ENCODE measurements at places on chromosomes 4 and X.
A peak's percentile ranks its signal among the peaks of the same experiment; 100 is the strongest.

- no peak for DNase-seq
Measured at GRCh38 chr4:88892646-88893045, 164.3 kb downstream of the FAM13A start.

GRCh38 chr4:169821402-169821801, 63.7 kb upstream of the HPF1 start:
- DNase-seq: no peak

DNA sequence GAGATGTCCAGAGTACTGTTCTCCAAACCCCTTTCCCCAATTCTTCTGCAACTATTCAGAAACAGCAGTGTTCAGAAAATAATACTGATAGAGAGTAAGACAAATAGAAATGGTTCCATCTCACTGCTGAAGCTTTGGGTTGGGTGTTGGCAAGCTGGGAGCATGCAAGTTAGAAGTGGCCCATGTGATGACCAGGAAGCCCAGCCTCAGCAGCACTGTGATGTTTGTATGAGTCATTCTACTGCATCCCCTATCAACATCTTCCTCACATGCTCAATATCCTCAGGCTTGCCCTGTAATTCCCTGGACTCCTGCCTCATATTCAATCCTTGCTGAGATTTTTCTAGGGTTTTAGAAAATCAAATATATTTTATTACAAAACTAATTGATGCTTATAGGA, 96.5 kb downstream of the CHRDL1 start:
- DNase-seq: no peak

- no peak for DNase-seq
Measured at GRCh38 chr4:6953751-6954380, 44.2 kb downstream of the TBC1D14 start.

DNA sequence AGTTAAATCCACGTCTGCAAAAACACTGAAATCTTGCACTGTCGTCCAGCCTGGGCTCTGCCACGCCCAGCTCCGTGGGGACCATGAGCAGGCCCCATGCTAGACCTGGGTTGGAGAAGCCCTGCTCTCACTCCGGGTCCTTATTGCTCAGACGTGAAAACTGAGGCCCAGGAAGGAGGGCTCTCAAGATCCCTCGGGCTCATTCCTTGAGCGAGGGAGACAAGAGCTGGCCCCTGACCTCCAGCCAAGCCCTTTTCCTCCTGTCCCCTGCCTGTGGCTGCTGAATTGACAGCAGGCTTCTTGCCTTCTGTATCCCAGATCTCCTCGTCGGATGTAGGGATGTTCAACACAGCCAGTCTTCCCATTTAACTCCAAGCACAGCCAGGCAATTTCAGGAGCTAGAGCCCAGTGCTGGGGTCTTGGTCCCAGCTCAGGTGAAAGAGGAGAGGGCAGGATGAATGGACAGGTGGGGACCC, 109.5 kb downstream of the CPZ start:
- no peak for DNase-seq

DNA sequence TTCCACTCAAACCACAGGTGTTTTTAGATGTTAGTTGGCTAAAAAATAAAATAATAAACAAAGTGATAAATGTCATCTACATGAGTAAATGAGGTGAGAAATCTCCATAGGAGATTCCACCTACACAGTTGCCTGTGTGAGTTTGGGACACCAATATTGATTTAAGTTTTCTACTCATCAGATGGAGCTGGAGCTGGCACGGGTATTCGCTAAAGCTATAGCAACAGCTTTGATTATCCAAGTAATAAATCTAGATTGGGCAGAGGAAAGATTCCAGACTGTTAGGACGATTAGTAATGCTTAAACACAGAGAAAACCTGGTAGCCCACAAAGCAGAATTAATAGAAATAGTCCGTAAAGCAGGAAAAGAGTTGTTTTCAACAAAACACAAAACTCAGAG, 313.9 kb downstream of the PABPC4L start:
- DNase-seq: no peak

DNA sequence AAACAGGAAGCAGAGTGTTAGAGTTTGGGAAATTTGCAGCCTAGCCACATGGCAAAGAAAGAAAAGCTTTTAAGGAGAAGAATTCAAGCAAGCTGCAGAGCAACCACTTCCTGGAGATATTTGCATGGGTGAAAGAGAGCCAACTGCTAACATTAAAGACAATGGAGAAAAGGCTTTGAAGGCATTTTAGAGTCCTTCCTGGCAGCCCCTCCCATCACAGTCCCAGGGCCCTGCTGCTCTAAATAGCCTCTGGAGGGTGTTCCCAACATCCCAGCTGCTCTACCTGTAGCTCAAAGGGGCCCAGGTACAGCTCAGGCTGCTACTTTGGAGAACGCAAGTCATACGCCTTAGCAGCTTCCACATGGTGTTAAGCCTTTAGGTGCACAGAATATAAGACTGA, 235.9 kb upstream of the FMR1 start:
- DNase-seq: no peak

DNA sequence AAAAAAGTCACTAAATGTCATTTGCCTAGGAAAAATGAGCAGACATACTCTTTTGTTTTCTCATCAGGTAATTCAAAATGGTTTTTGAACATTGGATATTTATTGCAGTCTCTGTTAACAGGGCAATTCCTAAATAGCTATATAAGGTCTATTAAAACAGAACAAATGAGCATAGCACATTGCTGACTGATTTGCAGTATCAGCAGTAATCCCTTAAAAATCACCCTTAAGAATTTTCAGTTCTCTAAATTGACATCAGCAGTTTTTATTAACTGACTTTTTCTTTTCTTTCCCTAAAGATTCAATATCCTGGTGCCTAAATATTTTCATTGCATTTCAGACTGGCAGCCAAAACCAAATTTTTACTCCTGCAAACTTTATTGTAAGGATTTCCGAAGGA, 270.2 kb downstream of the FSTL5 start:
- DNase-seq: no peak

GRCh38 chr4:24937917-24938281, 25.1 kb upstream of the CCDC149 start:
- DNase-seq: no peak

DNA sequence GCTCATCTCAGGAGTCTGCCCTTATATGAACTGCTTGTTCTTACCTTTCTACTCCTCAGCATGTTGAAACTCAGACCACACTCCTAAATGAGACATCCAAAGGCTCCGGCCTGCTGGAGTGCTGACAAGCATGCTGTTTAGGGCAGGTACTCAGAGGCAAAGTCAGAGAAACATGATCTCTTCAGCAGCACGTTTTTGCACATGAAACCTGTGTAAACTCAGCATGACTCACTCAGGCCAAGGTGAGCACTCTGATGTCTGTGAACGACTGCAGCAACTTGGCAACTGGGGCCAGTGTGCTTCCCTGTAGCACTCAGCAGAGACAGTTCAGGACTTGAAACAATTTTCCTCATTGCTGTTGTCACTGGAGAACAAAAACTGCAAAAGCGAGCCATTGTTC, 109.6 kb downstream of the PACRGL start:
- DNase-seq: no peak

DNA sequence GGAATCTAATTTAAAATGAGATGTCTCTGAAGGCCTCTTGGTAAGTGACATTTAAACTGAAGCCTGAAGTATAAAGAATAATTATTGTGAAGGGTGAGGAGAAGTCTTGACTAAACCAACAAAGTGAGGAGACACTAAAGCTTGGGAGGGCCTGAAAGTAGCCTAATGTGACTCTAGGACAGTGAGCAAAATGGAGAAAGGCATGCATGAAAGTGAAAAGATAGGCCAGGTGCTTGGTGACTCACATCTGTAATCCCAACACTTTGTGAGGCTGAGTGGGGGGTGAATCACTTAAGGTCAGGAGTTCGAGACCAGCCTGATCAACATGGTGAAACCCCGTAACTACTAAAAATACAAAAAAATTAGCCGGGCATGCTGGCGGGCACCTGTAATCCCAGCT, 46.9 kb upstream of the SMARCAD1 start:
- peak; percentile 18 for DNase-seq

DNA sequence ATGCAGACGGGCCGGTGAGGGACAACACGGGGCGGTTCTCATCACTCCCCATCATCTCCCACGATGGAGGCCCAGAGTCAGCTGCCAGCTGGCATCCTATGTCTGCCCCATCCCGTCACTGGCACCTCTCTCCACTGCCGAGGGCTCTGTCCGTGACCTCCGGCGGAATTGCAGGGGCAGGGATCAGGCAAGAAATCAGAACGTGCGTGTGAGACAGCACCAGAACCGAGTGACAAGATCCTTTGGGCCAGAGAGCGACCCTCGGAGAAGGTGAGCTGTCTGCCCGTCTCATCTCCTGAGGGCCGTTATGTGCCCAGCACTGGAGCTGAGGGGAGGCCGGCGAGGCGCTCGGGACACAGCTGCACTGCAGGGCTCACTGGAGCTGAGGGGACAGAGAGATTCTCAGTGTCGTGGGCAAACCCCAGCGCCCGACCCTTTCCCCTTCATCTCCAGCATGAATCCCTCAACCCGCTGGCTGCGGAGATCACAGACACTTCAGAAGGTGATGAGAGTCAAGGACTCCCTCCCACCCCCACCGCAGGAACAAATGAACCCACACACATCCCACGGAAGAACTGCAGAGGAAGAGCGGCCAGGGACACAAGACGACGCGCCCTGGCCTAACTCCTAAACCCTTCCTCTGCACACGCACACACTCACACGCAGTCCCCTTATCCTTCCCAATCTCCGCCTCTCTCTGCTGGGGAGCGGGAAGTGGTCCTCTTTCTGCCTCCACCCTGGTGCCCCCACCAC, 128.7 kb downstream of the AFAP1 start:
- DNase-seq: no peak

DNA sequence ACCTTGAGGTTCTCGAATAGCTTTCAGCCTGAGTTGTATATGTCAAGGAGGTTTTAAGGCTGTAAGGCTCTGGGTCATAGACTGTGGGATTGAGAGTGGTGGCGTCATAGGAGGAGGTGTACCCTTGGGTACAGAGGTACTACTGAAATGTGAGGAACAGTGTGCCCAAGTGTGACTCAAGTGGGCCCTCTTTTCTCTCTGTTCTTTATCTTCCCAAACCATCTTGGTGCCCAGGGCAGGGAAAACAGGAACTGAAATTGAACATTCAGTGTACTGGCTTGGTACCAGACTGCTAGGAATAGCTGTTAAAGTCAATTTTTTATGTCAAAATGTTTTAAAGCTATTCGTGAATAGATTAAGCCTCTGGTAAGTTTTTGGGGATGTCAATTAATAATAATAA, 136.2 kb upstream of the RPS6KA3 start:
- DNase-seq: no peak

- no peak for DNase-seq
Measured at GRCh38 chrX:68682790-68683189, 35.3 kb downstream of the STARD8 start.

DNA sequence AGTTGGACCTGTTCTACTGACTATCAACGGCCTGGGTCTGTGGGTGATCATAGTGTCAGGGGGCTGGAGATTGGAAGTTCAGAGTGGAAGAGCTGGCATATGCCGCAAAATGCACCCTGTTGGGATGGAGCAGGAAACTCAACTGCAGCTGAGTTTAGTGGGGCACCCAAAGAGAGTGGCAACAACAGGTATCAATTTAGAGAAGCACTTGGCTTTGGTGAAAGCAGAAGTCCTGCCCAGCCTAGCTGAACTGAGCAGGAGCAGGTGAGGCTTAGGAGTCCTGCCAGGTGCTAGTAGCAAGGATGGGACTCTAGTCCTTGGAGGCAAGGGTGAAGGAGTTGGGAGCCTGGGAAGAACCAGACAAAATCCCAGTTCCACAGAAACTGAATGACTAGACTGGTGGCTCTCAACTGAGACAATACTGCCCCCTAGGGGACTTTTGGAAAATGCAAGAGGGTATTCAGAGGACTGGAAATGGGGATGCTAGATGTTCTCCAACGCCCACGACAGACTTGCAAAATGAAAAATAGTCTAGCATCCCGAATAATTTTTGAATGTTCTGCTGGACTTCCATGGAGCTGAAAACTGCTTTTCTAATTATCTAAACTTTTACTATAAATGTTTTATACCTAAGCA, 49.4 kb downstream of the RTL9 start:
- DNase-seq: peak; percentile 42

- no peak for DNase-seq
Measured at GRCh38 chr4:31007858-31008257, 287.7 kb downstream of the PCDH7 start.

DNA sequence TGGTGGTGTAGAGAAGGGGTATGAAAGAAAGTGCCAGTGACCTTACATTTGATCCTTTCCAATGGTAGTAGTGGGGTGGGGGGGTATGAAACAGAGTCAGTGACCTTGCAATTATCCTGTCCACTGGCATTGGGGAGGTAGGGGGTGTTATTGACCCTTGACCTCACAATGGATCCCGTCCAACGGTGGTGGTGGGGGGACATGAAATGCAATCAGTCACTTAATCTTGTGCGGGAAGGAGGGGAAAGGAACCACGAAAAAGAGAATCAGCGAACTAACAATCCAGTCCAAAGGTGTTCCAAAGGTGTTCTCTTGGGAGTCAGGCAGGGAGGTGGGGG, 619 bp upstream of the PDK3 start:
- DNase-seq: no peak

DNA sequence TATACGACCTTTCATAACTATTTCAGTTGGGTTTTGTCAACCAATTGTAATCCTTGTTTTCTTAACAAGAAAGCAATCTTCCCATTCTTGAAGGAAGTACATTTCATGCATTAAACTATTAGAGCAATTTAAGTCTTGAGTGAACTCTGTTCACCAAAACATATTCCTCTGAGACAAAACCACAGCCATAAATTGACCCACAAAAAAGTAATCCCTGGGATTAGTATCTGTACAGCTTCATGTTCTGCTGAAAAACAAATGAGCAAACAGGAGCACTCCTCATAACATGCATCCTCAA, 207.0 kb upstream of the PDE5A start:
- no peak for DNase-seq

- no peak for DNase-seq
Measured at GRCh38 chr4:14853176-14853943, 148.9 kb upstream of the CPEB2 start.

- DNase-seq: no peak
Measured at GRCh38 chr4:119210775-119211174, 1.7 kb upstream of the USP53 start.

DNA sequence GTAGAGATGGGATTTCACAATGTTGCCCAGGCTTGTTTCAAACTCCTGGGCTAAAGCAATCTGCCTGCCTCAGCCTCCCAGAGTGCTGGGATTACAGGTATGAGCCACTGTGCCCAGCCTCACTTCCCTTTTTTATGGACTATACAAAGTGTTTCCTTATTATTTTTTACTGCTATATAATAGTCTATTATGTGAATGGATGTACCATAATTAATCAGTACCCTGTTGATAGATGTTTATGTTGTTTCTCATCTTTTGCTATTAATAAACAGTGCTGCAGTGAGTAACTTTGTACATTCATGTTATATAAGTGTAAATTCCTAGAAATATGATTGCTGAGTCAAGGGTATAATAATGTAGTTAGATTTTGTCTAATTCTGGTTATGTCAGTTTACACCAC, 35.8 kb upstream of the LARP1B start:
- no peak for DNase-seq

- DNase-seq: no peak
Measured at GRCh38 chr4:186486172-186486571, 69.2 kb downstream of the MTNR1A start.

DNA sequence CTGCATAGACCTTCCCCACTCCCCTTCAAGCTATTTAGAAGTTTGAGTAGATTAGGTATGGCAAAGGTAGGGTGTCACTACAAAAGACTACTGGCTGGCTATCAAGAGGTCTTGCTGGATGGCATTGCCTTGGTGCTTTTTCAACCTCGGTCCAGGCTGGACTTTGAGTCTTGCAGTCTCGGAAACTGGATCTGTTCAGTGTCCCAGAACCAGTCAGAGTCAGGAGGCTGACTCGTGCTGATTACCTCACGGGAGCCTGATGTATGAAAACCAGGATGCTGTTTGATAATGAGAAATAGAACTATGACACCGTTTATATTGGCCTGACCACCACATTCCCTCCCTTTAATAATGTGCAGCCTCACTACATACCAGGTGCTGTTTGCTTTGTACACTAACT, 2.7 kb upstream of the PHKA1 start:
- DNase-seq: no peak
